Chondrocyte (in vitro differentiated cells): ENCODE measurements at places on chromosomes 16 and 17. TPM values are rescaled to one million over a fixed set of nuclear protein-coding genes. Genes with fewer than 3 reads are reported as not detected.

- DNase-seq = no peak
Observed at GRCh38 chr16:82071421-82071820, 36.4 kb downstream of the HSD17B2 start.

GRCh38 chr16:56422896-56423441, 2.4 kb downstream of the AMFR start:
- DNase-seq = no peak

- no peak for DNase-seq
Observed at GRCh38 chr17:7213895-7214299, 5.7 kb downstream of the DLG4 start.

DNA sequence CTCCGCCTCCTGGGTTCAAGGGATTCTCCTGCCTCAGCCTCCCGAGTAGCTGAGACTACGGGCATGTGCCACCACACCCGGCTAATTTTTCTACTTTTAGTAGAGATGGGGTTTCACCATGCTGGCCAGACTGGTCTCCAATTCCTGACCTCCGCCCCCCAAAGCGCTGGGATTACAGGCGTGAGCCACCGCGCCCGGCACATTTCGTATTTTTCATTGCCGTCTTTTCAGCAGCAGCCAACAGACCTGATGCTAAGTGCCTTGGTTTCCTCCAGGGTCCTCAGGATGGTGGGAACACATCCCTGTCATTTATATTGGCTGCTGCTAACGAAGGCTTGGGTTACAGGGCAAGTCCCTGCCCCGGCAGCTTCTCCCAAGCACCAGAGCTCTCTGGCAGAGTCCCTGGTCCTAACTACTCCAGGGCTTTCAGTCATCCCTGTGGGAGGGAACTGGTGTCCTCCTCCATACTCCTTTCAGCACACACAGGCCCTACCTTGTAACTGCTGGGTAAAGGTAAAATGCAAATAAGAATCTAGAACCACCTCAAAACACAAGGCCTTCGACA, 1.5 kb upstream of the RNF157 start:
- no peak for DNase-seq

DNA sequence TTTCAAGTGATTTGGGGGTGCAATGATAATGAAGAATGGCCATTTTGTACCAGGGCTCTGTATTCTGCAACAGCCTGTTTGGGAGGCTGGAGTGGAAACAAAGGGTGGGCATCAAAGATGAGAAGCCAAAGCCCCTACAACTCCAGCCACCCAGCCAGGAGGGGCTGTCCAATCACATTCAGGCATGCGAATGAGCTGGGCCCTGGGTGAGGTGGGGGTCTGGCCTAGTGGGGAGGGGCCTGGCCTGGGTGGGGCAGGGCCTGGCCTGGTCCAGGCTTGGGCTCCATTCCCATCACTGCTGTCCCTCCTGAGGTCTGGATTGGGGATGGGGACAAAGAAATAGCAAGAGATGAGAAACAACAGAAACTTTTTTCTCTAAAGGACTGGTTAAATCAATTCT, 6.4 kb downstream of the AOC3 start:
- DNase-seq = no peak

GRCh38 chr17:27576477-27577083, 54.4 kb upstream of the LGALS9 start:
- no peak for DNase-seq

GRCh38 chr16:11534262-11534661, 52.5 kb downstream of the LITAF start:
- no peak for DNase-seq

DNA sequence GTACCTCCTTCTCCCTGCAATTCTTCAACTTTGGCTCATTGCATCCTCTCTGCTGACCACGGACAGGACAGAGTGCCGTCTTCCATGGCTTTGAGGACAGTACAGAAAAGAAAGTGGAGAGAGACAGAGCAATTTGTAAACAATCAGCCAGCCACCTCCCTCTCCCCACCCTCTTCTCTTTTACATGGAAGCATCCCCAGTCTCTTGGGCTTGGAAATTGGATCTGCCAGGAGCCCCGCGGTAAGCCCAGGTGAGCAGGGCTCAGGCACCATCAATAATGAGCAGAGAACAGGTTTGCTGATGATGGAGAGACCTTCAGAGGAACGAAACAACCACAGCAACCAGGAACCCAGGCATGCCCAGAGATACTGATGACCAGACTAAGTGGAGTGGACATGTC, 194.9 kb upstream of the TNRC6C start:
- DNase-seq = no peak

- no peak for DNase-seq
Observed at GRCh38 chr16:23826528-23827045, 9.2 kb upstream of the PRKCB start.

GRCh38 chr17:16470265-16470664, 21.7 kb downstream of the LRRC75A start:
- DNase-seq = no peak

The TOM1L2 gene
- total RNA-seq = 55.0 to 60.2 TPM (median 56.1 TPM) in 3 replicates

The JPH3 gene
- 1.1 to 1.9 TPM (median 1.2 TPM) in 3 replicates for total RNA-seq
